ENCODE measurements at places on chromosomes 12 and 14. TPM values are rescaled to one million over a fixed set of nuclear protein-coding genes. Genes with fewer than 3 reads are reported as not detected.

KCNH5 gene
- total RNA-seq: under 0.01 TPM

DNA sequence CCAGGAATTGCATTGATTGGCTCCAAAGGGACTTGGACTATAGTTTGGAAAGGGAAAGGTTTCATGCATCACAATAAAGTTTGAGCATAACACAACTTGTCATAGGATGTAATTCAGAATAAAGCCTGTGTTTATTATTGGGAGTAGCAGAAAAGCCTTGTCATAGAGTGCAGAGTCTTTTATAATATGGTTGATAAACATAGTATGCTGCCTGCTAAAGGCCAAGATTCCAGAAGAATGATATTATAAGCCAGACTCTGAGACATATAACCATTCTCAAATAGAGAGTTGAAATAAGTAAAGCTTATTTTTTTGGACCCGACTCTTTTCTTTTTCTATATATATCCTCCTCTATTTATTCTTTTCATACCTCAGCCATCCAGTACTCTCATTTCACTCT lies 207.3 kb downstream of the LRIG3 start:
- no peak for DNase-seq

- no peak for DNase-seq
Measured at GRCh38 chr14:104553166-104554087, 26.1 kb upstream of the C14orf180 start.

GRCh38 chr12:58916921-58917511 lies 3.3 kb downstream of the LRIG3 start:
- DNase-seq: no peak

- DNase-seq: no peak
Measured at GRCh38 chr14:74290415-74290814, 12.3 kb downstream of the ABCD4 start.
